ENCODE measurements at places on chromosomes 11 and 22.

DNA sequence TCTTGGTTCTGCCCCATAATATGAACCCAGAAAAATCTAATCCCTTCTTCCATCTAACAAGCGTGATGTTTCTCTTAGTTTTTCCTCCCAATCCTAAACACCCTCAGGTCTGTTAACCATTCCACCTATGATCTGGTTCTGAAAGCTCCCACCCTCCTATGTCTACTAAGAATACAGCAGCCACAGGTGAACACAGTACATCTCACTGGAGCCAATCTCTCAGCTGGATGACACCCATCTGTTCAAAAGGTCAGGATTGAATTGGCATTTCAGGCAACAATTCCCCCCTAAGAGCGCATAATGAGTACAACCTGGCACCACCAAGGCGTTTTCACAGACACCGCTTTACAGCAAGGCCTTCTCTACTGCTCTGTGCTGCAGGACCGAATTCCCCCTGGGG, 19.0 kb upstream of the APOA1 start:
- DNase-seq: no peak

DNA sequence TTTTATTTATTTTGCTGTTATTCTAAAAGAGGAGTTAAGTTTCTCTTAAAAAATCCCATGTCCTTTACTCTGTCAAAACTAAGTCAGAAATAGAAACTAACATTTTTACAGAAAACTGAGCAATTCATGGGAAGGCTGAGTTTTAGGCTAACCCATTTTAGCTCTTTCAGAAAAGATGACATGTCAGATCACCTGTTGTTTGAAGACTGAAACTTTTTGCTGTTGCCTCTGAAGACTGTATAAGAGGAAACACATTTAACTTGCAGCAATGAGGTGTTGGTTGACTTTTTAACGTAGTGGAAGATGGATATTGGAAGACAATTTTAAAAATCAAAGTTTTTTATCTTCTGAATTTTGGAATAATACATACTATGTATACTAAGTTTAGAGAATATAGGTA, 115.4 kb downstream of the METTL15 start:
- DNase-seq: no peak

GRCh38 chr11:46336563-46337180, 10.6 kb upstream of the DGKZ start:
- DNase-seq: no peak

DNA sequence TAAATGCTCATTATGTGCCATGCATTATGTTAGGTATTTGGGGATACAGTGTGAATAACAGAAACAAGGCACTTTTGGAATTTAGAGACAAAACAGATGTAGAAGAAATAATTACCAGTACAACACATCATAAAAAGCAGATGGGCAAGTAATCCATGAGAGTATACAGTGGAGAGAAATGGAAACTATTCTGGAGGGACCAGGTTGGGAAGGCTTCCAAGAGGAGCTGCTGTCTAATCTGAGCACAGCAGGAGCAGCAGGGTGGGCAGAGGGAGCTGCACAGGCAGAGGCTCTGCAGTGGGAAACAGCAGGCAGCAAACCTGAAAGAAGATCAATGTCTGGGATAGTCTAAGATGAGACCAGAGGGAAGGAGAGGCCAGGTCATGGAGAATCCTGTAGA, 268.7 kb upstream of the CCDC90B start:
- DNase-seq: no peak

All from stimulated activated CD4-positive, alpha-beta T cell treated with anti-CD3 and anti-CD28 coated beads, TNF-alpha, amount 100 ng/mL, for 48 hours (primary cell).